ENCODE measurements at places on chromosomes 1 and 21.

GRCh38 chr1:167003711-167004110, 14.6 kb downstream of the MAEL start:
- DNase-seq = no peak

DNA sequence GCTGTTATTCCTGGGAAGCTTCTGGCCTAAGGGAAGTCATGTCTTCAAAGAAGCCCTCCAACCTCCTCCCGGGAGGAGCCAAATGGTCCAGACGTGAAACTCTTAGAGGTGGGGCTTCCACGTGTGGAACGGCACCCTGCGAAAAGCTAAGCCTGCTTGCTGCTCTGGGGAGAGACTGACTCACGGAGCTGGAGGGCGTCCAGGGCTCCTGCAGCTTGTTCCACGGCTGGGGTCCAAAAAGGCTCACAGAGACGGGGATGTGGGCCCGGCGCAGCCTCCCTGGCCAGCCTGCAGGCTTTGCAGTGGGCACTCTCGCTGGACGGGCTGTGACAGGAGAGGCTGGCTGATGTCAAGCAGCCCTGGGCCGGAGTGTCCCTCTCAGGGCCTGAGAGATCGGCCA, 105.1 kb downstream of the COLGALT2 start:
- no peak for DNase-seq

DNA sequence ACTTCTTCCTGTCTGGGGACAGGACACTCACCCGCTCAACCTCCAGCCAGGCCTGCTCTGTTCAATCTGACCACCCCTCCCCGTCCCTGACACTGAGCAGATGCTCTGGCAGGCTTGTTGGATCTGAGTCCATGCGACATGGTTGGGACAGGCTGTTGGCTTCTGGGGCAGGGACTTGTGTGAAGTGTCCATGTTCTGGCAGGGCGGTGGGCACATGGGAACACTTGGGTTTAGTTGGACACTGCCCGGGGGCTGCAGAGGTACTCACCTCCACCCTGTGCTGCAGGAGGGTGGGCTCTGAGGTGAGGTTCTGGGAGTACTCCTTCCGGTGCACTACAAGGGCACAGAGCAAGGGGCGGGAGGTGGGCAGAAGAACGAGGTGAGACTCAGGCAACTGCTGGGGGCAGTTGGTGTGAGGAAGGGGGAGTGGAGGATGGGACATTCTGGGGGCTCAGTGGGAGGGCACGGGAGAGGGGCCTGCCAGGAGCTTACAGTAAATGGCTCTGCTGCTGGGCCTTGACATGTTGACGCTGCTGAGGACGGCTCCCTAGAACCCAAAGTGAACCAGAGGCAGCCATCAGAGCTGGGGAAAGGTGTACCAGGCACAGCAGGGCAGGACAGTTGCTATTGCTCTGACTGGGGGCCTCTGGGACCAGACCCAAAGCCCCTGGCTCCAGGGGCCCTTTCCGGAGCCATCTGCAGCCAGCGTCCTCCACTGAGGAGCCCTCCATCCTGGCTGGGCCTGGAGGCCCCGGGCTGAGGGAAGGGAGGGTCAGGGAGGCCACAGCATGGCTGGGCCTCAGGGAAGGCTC, 2.3 kb downstream of the EPS8L3 start:
- DNase-seq = no peak

DNA sequence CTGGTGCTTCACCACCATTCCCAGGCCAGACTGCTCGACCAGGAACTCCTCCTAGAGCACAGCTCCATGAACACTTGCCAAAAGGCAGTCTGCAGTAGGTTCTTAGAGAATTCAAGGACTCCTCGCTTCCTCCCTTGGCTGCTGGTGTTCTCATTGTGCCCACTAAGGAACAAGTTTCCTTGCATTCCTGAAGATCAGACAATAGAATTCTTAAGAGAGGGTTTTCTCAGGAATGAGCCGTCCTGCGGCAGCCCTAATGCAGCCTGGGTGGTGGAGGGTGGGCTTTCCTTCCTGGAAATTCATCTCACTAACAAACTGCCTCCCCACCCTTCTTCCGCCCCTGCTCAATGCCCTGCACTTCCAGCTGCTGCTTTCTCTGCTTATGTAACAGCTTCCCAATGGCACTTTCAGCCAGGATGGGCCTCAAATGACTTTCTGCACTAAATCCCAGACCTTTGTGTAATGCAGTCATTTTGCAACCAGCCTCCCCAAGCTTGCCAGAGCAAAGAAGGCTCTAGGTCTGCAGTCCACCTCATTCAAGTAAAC, 287.9 kb downstream of the PLPP3 start:
- no peak for DNase-seq

GRCh38 chr1:45654540-45655280, 30.9 kb upstream of the CCDC17 start:
- DNase-seq = no peak

GRCh38 chr21:42374864-42375499, 8.6 kb upstream of the TFF1 start:
- no peak for DNase-seq

DNA sequence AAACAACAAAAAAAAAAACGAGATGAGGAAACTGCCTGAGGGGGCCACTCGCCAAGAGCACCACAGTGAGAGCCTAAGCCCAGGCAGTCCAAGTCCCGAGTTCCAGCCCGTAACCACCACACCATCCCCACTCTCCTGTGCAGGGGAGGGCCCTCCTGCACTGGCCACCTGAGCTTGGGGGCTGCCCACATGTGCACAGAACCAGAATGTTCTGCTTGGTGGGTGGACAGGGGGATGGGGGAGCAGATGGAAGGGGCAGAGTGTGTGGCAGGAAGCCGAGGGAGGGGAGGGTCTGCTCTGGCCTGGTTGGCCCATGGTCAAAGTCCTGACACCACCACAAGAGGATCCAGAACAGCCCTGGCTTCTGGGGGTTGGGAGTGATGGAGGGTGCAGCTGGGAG, 17.6 kb downstream of the ADPRS start:
- no peak for DNase-seq

- DNase-seq = no peak
Measured at GRCh38 chr1:233796146-233796783, 108.2 kb upstream of the SLC35F3 start.

- no peak for DNase-seq
Measured at GRCh38 chr1:224619209-224619608, 3.1 kb downstream of the CNIH3 start.

- DNase-seq = no peak
Measured at GRCh38 chr1:210662291-210663050, 333.8 kb downstream of the HHAT start.

DNA sequence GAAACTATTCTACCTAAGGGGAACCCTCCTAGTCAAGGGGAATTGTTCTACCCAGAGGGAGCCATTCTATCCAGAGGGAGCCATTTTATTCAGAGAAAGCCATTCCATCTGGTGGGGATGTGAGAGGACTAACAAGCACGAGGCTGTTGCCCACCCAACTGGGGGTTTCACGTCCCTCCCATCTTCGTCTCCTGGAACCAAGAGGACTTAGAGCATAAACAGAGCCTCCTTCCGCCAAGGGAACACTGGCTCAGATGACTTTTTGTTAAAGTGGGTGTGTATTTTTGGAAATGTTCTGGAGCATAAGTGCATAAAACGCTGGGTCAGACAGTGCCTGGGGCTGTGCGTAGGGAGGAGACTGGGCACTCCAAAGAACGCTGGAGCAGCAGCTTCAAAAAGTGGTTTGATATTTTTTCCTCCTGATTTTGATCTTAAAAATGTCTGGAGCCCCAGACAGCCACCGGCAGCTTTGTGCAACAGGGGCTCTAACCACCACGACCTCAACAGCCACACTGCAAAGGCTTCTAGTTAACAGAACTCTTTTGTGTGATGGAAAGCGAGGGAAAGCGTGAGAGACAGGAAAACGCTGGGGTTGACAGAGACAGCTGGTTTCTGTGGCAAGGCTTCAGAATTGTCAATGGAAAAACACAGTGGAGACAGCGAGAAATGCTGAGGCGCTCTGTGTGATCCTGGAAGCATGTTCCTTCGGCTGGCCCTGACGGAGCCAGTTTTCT, 363.6 kb upstream of the CAMK1G start:
- no peak for DNase-seq

- no peak for DNase-seq
Measured at GRCh38 chr1:19448491-19449439, 36.6 kb downstream of the CAPZB start.

GRCh38 chr1:244049162-244050013, 1.7 kb upstream of the ZBTB18 start:
- no peak for DNase-seq

DNA sequence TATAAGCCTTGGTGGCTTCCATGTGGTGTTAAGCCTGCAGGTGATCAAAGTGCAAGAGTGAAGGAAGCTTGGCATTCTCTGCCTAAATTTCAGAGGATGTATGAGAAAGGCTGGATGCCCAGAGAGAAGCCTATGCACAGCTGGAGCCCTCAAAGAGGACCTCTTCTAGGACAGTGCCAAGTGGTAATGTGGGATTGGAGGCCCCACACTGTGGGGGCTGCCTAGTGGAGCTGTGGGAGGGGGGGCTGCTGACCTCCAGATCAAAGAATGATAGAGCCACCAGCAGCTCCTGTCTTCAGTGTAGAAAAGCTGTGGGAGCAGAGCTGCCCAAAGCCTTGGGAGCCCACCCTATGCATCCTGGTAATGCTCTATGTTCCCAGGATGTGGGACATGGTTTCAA, 1512.7 kb upstream of the TPTE start:
- DNase-seq = no peak

- no peak for DNase-seq
Measured at GRCh38 chr1:172946814-172947507, 103.8 kb downstream of the TNFSF18 start.

DNA sequence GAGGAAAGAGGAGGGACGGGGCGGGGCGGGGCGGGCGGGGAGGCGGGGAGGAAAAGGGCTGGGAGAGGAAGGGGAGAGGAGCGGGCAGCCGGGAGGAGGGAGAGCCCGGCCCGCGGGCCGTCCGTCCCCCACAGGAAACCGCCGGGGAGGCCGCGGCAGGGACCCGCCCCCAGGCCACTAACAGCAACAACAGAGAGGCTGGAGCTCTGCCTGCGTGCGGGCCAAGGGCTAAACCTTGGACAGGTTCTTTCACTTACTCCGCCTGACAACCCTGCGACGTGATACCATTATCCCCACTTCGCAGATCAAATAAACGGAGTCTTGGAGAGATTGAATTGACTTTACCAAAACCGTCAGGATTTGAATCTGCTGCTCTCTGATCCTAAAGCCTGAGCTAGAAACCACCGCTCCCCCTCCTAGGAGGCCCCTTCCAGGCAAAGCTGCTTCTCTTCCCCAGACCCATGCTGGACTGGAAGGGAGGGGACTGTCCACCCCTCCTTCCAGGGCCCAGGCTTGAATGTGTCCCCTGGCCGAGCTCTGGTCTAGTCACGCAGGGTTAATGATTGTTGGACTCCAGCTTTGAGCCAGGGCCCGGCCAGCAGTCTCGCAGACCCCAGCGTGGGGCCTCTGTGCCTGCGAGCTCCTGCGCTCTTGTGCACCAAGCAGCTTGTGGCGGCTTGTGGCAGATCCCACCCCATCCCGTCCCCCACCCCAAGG, at the start of gene EVA1B:
Gene EVA1B (minus strand): TSS at position 10 of the 717 bp plus-strand sequence. CDS start 608 bp downstream, outside the sequence.
- DNase-seq = no peak

DNA sequence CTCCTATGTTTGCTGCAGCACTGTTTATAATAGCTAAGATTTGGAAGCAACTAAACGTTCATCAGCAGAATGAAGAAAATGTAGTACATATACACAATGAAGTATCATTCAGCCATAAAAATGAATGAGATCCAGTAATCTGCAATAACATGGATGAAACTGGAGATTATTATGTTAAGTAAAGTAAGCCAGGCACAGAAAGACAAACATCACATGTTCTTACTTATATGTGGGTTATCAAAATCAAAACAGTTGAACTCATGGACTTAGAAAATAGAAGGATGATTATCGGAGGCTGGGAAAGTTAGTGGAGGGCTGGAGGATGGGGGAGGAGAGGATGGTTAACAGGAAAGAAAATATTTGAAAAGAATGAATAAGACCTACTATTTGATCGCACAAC, 1017.6 kb downstream of the KCNT2 start:
- DNase-seq = no peak

GRCh38 chr1:58345215-58346035, 201.1 kb downstream of the OMA1 start:
- DNase-seq = no peak

- DNase-seq = no peak
Measured at GRCh38 chr1:226001088-226001487, 1.9 kb upstream of the SDE2 start.

DNA sequence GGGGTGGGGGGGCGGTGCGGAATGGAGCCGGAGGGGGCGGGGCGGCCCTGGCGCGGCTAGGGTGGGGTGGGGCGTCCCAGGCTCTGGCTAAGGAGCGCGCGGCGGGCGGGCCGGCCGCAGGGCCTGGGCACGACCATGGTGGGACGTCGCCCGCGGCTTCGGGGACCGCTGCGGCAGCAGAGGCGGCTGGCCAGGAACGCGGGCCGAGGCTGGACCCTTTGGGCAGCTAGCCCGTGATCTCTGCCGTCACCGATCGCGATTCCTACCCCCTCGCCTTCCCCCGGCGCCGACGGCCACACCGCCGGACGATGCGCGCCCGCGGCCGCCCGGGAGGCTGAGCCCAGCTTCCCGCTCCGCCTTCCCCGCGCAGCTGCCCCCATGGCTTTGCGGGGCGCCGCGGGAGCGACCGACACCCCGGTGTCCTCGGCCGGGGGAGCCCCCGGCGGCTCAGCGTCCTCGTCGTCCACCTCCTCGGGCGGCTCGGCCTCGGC, at the start of gene MAP3K21:
Gene MAP3K21 (plus strand): TSS at position 74 of the 491 bp plus-strand sequence. CDS start 305 bp downstream, at position 379.
- no peak for DNase-seq

- DNase-seq = no peak
Measured at GRCh38 chr1:26375081-26375480, 2.5 kb upstream of the ZNF683 start.

- DNase-seq = no peak
Measured at GRCh38 chr1:91894036-91894761, 8.2 kb upstream of the TGFBR3 start.

GRCh38 chr1:41673378-41673777, 188.9 kb upstream of the EDN2 start:
- no peak for DNase-seq

GRCh38 chr1:15402809-15403450, 6.8 kb upstream of the EFHD2 start:
- DNase-seq = no peak

GRCh38 chr1:205003358-205004131, 39.5 kb upstream of the CNTN2 start:
- DNase-seq = no peak

DNA sequence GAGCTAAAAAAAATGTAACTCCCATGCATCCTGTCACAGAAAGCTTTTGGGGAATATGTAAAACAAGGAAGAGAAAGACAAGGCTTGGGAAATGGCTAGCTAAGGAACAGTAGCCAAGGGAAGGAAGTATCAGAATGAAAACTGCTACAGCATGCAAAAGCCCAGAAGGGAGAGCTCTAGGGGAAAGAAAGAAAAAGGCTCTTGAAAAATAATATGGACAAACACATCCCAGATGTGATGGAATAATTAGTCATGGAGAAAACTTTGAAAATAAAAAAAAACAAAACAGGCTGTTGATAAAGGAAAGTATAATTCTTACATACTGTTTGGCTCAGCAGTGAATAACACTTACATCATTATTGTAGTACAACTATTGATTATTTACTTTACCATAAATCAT, 47.9 kb upstream of the VCAM1 start:
- DNase-seq = no peak

GRCh38 chr1:182968151-182968741, 15.3 kb upstream of the SHCBP1L start:
- DNase-seq = no peak

- no peak for DNase-seq
Measured at GRCh38 chr1:14094611-14095400, 394.8 kb downstream of the PRDM2 start.

- DNase-seq = no peak
Measured at GRCh38 chr1:73784026-73784425, 413.9 kb downstream of the LRRIQ3 start.

GRCh38 chr1:107871687-107872395, 93.1 kb downstream of the VAV3 start:
- DNase-seq = no peak

GRCh38 chr21:17416139-17416538, 96.7 kb upstream of the CXADR start:
- DNase-seq = no peak
